M059J (cell line): ENCODE measurements at places on chromosomes 6 and 20. TPM values are rescaled to one million over a fixed set of nuclear protein-coding genes. Genes with fewer than 3 reads are reported as not detected.

Gene CAGE1
- 0.02 TPM in 1 of 2 replicates, not detected in the other for total RNA-seq

DNA sequence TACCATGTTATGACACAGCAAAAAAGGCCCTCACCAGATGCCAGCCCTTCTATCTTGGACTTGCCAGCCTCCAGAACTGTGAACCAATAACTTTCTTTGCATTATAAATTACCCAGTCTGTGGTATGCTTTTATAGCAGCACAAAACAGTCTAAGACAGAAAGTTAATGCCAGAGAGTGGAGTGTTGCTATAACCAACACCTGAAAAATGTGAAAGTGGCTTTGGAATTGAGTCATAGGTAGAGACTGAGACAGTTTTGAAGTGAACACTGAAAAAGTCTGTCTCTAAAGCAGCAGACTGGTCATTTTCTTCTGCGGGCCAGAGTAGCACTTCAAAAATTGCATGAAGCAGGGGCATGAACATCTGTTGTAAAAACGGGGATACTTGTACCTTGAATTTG lies 28.0 kb upstream of the ASIP start:
- DNase-seq = no peak

GRCh38 chr6:2531426-2532215 lies 219.1 kb downstream of the MYLK4 start:
- DNase-seq = peak; percentile 88

Gene GJA1
- 39.2 and 54.5 TPM in 2 replicates for total RNA-seq

Gene KIF25
- not detected in 2 replicates for total RNA-seq

- DNase-seq = peak; percentile 36
Measured at GRCh38 chr20:39875492-39876110, 813.4 kb downstream of the MAFB start.

DNA sequence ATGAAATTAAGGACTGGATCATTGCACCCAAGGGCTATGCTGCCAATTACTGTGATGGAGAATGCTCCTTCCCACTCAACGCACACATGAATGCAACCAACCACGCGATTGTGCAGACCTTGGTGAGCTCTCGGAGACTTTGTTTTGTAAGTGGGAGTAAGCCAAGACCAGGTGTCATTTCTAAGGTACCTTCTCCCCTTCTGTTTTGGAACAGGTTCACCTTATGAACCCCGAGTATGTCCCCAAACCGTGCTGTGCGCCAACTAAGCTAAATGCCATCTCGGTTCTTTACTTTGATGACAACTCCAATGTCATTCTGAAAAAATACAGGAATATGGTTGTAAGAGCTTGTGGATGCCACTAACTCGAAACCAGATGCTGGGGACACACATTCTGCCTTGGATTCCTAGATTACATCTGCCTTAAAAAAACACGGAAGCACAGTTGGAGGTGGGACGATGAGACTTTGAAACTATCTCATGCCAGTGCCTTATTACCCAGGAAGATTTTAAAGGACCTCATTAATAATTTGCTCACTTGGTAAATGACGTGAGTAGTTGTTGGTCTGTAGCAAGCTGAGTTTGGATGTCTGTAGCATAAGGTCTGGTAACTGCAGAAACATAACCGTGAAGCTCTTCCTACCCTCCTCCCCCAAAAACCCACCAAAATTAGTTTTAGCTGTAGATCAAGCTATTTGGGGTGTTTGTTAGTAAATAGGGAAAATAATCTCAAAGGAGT lies 30.4 kb downstream of the TXNDC5 start:
- no peak for DNase-seq
